Stimulated activated CD8-positive, alpha-beta memory T cell treated with anti-CD3 and anti-CD28 coated beads, Interleukin-7, amount 100 ng/mL, for 1 hour (primary cell): ENCODE measurements at places on chromosomes 13 and 19.

DNA sequence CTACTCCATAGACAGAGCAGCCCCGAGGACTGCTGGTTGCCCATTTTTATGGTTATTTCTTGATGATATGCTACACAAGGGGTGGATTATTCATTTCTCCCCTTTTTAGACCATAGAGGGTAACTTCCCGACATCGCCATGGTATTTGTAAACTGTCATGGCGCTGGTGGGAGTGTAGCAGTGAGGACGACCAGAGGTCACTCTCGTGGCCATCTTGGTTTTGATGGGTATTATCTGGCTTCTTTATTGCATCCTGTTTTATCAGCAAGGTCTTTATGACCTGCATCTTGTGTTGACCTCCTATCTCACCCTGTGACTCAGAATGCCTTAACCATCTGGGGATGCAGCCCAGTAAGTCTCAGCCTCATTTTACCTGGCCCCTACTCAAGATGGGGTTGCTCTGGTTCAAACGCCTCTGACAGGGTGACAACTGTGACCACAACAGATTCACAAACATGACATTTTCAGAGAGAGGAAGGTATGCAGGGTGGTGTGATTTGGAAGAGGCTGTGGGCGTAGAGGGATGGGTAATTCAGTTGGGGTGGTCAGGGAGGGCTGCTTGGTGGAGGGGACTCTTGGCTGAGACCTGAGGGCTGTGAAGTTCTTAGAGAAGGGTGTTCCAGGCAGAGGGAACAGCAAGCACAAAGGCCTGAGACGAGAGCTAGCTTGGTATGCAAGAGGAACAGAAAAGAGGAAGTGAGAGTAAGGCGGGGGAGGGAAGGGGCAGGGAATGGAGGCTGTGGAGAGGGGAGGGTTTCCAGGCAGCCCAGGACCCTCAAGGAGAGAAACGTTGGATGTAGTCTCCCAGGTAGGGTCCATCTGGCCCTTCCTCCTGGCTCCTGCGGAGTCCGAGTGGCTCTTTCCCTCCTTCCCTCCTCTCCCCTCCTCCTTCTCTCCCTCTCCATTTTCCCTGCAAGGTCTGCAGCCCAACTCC is 23.5 kb downstream of the FAM187B start:
- no peak for DNase-seq

GRCh38 chr19:43318203-43318602 is 35.3 kb upstream of the CD177 start:
- no peak for DNase-seq

DNA sequence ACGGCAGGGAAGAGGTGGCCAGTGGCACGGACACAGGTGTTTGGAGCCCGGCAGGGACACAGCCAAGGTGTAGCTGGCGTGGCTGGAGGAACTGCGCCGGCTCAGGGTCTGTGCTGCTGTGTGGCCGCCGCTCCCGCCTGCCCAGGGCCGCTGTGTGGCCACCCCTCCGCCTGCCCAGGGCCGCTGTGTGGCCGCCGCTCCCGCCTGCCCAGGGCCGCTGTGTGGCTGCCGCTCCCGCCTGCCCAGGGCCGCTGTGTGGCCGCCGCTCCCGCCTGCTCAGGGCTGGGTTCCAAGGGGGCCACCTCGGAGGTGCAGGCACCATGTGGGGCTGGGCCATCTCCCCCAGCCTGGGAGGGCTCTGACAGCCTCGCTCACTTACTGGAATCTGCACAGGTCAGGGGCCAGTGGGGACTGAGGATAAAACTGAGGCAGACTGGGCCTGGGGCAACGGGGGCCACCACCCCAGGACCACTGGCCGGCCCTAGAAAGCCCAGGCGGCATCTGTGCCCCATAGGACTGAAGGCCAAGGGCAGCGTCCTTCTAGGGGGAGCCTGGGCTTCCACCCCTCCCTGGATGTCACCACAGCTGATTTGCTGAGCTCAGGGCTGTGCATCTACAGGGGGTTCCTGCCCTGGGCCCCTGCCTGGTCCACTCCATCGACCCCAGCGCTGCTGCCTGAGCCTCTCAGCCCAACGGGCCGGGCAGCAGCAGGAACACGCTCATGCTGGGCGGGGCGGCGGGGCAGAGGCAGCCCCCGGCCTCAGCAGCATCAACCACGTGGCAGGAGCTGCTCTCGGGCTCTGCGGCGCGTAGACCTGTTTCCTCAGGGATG is 21.5 kb downstream of the C13orf46 start:
- DNase-seq, result no peak

DNA sequence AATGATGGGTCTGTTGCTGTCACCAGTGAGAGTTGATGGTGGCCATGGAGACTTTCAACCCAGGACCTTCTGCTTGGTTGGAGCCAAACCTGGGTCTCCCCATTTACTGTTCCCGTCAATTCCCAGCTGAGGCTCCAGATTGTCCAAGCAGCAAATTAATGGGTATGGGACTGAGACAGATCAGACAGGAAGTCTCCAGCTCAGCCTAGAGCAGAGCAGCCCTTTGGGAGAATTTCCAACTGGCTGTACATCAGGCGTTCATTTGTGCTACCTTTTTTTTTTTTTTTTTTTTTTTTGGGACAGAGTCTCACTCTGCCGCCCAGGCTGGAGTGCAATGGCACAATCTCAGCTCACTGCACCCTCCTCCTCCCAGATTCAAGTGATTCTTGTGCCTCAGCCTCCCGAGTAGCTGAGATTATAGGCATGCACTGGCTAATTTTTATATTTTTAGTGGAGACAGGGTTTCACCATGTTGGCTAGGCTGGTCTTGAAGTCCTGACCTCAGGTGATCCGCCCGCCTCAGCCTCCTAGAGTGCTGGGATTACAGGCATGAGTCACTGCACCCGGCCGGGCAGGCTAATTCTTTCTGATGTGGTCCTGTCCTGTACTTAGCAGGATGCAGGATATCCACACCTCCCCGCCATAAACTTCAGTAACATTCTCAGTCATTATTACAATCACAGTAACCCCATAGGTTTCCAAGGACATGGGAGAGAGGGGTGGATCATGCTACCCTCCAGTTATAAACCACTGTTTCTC is 9.3 kb downstream of the MAP3K10 start:
- DNase-seq, result no peak

GRCh38 chr13:50800091-50800739 is 43.3 kb downstream of the DLEU7 start:
- DNase-seq, result no peak

- no peak for DNase-seq
These were observed 19.7 kb downstream of the CLPTM1 start for GRCh38 chr19:44974857-44975256.

GRCh38 chr13:109072505-109072904 is 443.1 kb downstream of the MYO16 start:
- no peak for DNase-seq

- no peak for DNase-seq
These were observed 21.4 kb downstream of the MAP2K2 start for GRCh38 chr19:4102339-4103079.

DNA sequence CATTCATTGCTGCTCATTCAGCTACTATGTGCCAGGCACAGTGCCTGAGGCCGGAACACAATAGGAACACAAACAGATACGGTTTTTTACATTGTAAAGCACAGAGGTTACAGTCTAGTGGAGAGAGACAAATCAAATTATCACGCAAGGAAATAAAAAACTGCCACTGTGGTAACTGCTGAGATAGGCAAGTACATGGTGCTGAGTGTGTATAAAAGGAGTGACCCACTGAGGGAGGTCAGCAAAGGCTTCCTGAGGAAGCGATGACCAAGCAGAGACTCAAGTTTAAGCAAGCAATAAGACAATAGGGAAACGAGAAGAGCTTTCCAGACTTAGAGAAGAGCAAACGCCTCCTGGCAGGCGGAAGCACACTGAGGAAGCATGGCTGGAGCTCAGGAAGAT is 56.4 kb downstream of the NUFIP1 start:
- no peak for DNase-seq

DNA sequence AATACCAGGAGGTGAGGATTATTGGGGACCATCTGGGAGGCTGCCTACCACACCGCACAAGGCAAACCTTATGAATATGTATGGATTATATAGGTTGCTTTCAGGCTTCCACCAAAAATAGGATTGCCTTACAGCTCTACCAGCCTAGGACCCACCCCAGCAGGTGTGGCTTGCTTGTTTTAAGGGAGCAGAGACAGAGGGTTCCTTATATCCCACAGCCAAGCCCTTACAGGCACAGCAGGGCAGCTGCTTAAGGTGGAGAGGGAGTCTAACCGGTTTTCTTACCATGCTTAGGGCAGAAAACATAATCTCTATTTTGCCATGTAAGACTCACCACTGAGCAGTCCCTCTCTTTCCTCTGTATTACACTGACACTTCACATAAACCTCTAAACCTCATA is 16.1 kb upstream of the TTYH1 start:
- DNase-seq, result no peak

DNA sequence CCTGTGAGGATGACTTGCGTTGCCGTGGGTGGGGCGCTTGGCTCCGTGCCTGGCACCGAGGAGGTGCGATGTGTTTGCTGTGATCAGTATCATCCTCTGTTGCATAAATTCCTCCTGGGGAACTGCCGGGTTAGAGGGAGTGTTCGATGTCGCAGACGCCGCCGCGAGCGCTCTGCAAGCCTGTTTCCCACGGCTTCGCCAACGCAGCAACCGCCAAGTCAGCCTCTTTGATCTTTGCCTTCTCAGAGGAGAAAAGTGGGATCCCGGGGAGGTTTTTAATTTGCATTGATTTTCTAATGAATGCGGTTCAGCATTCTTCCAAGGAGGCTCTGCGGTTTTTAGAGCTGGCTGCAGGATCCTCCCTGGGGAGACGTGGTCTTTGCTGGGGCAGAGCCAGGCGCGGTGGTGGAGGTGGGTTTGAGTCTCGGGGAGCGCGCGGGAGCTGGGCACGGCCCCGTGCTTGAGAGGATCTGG is 7.6 kb downstream of the GPR32 start:
- DNase-seq, result no peak

- no peak for DNase-seq
These were observed 306.9 kb downstream of the KLF5 start for GRCh38 chr13:73365681-73366080.

DNA sequence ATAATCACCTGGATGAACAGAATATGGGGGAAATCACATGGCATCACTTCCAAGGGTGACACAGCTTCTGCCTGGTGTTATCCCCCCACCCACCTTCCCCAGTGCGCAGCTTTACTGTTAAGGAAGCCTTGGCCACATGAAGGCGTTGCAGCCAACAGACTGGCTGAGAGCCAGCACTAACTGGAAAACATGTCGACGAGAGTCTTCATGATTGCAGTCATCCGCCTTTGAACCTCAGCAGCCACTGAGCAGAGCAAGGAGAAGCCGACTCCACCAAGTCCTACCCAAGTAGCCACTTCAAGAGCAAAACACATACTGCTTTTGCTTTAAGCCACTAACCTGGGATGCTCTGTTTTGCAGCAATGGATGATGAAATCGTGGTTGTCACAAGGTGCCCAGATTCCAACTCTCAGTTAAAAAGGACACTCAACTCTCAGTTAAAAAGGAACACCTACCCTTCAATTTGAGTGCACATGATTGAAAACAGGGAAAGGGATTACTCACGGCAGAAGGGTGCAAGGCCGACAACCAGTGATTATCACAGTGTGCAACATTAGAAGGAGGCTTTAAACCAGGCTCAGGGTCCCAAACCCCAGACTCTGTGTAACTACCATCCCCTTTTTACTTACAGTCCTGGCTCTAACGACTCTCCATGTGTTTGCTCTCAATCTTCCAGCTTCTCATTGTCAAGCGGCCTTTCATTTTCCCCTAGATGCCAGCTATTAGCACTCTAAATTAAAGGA is 149.1 kb downstream of the KLF12 start:
- peak; percentile 30 for DNase-seq

- DNase-seq, result no peak
These were observed 16.2 kb upstream of the CCNE1 start for GRCh38 chr19:29795461-29796172.

- DNase-seq, result no peak
These were observed 97.2 kb downstream of the EPSTI1 start for GRCh38 chr13:42894765-42895243.

DNA sequence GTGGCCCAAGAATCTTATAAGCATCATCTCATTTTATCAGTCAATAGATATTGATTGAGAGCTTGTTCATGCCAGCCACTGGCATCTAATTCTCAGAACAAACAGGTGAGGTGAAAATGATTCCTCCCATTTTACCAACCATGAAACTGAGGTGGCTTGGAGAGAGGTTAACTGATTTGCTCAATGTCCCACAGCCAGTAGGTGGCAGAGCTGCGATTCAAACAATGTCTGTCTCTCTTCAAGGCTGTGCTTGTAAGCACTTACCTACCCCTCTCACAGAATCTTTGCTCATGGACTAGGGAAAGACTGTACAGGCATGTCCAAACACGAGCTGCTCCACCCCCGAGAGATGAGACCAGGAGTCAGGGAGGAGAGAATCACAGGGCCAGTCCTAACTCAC is 21.5 kb upstream of the GSX1 start:
- DNase-seq, result no peak

- no peak for DNase-seq
These were observed 8.5 kb upstream of the EEF1AKMT1 start for GRCh38 chr13:20782116-20782708.

DNA sequence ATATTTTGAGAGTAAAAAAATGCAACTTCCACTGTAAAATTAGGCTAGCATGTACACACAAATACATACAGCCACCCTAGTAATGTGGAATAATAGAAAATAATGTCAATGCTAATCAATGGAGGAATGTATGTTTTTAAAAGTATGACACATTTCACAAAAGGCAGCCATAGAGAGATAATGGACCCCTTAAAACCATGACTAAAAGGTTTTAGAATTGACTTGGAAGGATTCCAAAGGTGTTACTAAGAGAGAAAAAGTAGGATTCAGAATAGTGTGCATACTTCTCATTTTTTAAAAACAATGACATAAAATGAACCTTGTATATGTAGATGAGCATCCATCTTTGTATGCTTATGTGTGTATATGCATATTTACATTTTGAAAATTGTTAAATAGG is 597.9 kb upstream of the PCDH9 start:
- no peak for DNase-seq
